Ovary (tissue), 10 donors: ENCODE measurements at places on chromosomes 3 and 15. TPM values are rescaled to one million over a fixed set of nuclear protein-coding genes. Genes with fewer than 3 reads are reported as not detected.

- DNase-seq: no peak
These were observed 325.3 kb downstream of the THSD4 start for GRCh38 chr15:71440489-71441110.

DNA sequence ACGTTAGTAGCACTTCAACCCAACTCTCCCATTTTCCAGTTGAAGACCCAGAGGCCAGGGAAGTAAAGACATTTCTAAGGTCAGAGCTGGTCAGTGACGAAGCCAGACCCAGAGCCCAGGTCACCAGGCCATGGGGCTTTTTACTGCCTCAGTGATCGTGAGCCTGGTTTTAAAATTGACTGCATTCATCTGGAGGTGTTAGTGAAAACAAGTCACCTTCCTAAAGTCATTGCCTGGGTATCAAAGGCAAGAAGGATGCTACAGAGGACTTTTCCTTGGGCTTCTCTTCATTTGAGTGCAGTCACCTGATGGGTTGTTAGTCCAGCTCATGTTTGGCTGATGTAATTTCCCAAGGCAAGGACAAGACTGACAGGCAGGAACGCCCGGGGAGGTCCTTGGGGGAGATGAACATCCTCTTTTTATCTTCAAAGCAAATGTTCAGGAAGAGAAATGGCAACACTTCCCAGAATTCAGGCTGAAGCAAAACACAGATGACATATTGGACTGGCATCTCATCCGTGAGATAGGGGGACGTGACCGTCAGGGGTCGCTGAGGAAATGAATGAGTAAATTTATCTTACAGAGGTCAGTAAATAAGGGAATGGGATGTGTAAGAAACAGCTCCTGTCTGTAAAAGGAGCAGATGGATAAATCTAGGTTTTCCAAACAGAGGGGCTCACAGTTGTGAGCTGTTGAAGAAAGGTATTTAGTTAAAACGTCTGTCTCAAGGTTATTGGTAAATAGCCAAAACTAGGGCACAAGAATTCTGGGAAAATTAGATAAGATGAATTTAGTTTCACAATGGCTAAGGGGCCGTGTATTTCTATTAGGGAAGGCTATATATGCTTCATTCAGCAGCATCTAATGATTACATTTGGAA lies 201.2 kb downstream of the OPA1 start:
- DNase-seq: no peak

- DNase-seq: no peak
These were observed 1.1 kb upstream of the TRIM71 start for GRCh38 chr3:32816439-32817256.

DNA sequence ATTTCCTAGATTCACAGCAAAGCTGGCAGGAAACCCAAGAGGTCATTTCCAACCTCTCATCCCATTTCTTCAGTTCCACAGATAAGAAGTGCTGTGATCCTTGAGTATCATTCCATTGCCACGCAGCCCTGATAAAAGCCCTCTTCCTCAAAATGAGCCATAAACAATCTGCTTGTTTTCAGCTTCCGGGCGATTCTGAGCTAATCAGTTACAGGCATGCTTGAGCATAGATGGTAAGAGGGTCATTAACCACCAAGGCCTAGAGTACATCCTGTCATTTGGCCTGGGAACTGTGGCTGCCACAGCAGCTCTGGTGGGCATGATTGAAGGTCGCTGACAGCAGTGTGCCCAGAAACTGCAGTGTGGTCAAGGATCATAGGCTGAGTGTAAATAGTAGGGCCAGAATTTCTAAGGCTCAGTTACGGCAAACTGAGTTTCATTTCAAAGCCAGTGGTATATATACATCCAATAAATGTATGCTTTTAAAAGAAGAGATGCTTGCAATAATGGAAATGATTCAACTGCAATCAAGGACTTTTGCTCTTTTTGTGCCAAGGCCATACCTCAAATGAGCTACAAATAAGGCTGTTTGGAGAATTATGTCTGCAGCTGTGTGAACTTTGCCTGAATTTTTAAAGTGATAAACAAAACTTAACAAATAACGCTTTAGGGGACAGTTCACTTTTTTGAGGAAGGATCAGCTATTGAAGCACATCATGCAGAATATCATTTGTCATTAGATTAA lies 47.3 kb downstream of the P3H2 start:
- DNase-seq: no peak

DNA sequence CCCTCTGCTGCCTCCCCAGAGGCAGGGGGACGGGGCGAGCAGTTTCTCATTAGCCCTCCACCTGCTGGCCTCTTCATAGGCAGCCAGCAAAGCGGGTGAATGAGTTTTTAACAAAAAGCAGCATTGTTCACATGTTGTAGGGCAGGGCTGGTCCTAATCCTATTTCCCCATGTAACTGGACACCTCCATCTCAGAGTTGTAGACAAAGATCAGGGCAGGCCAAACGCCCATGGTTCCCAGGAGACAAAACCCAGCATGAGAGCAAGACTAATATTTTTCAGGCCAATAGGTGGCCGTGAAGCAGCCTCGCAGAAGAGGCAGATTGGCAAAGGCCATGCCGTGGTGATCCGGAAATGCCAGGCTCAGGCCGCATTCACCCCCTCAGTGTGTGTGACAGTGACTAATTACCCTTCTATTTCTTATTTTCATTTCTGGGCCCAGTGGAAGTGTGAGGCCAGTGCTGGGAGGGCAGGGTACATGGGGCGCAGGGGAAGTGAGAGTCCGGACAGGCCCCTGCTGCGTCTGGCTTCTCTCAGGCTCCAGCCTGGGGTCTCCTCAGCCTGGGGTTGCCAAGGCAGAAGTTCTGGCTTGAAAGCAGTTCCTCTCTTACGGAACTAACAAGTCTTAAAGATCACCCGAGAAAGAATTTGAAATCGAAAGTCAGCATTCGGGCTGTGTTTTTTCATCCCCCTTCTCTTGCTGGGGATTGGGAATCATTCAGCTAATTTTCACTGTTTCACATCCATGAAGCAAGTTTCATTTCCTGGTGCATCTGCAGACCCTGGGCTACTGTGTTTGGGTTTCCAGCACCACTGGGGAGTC lies 64.8 kb downstream of the BOC start:
- DNase-seq: peak; percentile 61

DNA sequence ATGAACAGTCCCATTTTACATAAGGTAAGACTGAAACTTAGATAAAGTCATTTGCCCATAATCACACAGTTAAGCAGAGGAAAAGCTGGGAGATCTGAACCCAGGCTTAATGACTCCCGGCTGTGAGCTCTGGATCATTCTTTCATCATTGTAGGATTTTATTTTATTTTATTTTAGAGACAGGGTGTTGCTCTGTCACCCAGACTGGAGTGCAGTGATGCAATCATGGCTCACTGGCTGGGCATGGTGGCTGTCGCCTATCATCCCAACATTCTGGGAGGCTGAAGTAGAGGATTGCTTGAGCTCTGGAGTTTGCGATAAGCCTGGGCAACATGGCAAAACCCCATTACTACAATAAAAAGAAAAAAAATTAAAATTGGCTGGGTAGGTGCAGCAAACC lies 31.2 kb upstream of the RAF1 start:
- no peak for DNase-seq

DNA sequence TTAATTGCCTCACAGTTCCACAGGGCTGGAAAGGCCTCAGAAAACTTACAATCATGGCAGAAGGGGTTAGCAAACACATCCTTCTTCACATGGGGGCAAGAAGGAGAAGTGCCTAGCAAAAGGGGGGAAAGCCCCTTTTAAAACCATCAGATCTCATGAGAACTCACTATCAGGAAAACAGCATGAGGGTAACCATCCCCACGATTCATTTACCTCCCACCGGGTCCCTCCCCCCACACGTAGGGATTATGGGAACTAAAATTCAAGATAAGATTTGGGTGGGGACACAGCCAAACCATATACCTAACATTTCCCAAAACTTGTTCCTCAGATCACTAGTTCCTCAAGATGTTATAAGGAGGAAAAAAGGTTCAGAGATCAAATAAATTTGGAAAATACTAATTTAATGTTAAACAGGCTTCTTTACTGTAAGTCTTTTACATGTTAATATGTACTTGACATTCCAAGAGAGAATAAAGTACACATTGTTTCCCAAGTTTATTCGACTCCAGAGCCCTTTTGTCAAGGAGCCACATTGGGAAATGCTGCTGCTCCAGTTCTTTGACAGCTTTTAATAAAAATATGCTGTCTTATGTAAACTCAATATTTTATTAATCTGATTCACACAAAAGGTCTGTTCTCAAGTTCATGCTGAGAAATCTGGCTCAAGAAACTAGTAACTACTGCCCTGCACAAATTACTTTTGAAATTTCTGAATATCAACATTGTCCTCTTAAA lies 17.8 kb downstream of the HERC1 start:
- DNase-seq: no peak

RASA2 gene
- 6.9 TPM for polyA plus RNA-seq

- DNase-seq: peak; percentile 48
These were observed 1.5 kb downstream of the CORO2B start for GRCh38 chr15:68580026-68580882.

DNA sequence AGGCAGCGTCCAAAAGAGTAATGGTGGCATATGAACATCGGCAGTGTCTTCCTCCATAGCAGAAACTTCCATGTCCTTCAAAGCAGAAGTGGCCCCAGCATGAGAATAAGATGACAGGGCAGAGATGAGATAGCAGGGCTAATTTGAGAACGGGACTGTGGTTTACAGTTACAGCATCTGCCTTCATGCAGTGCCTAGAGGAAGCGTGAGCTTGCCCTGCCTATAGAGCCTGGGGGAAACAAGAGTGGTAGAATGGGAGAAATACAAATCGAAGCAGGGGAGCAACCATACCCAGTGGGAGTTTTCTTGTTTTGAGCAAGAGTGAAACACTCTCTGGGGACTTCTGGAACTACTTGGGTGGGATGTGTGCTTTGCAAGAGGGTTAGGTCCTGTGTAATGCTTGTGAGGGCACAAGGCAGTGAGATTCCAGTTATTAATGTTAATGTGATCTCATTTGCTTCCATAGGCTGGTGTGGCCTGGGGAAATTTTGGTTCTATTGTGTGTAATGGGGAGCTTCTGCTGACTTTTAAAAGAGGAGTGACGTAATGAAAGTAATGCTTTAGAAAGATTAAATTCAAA lies 616.9 kb downstream of the ZIC1 start:
- no peak for DNase-seq

RBM6 gene
- 108 TPM for polyA plus RNA-seq

DNA sequence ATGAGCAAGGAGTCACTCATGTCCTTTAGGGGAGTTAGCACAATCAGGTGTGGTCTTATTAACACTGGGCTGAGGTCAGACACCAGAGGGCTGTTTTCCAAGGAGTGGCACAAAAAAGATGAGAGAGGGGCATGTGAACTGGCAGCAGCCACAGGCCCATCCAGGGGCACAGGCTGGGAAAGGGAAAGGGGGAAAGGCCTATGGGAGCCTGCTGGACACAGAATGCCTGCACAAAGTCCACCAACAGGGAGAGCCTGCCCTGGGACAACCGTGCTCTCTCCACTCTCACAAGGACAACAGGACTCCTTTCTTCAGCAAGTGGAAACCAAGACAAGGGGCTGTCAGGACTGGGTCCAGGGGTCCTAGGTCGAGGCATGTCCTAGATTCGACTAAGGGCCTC lies 109.6 kb downstream of the ADCY5 start:
- DNase-seq: no peak

DNA sequence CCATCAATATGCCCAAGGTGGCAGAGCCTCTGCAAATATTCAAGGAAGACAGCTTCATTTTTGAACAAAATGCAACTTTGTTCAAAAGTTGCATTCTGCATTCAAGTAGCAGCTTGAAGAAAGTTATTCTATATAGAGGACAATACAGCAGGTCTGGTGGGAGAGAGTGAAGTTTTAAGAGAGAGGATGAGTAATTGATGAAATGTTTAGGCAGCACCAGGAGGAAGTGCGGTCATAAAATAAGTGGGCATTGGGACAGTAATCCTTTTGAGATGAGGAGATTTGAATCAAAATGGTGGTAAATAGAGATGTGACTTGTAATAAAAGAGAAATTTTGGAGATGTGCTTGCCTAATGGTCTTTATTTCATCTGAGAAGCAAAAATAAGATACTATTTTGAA lies 607.3 kb upstream of the ZNF385D start:
- DNase-seq: no peak

SLC38A3 gene
- 1.6 TPM for polyA plus RNA-seq

GRCh38 chr15:89803941-89804800 lies 10.5 kb downstream of the ANPEP start:
- no peak for DNase-seq

GRCh38 chr3:159783780-159784742 lies 204.6 kb upstream of the IL12A start:
- DNase-seq: no peak

GHSR gene
- polyA plus RNA-seq: not detected

ITIH3 gene
- 3.3 TPM for polyA plus RNA-seq

- DNase-seq: no peak
These were observed 204.2 kb upstream of the PROK2 start for GRCh38 chr3:71989165-71989564.

GRCh38 chr3:40502034-40502433 lies 3.8 kb upstream of the ZNF620 start:
- no peak for DNase-seq

GRCh38 chr15:92028389-92028724 lies 174.8 kb downstream of the SLCO3A1 start:
- DNase-seq: no peak

DNA sequence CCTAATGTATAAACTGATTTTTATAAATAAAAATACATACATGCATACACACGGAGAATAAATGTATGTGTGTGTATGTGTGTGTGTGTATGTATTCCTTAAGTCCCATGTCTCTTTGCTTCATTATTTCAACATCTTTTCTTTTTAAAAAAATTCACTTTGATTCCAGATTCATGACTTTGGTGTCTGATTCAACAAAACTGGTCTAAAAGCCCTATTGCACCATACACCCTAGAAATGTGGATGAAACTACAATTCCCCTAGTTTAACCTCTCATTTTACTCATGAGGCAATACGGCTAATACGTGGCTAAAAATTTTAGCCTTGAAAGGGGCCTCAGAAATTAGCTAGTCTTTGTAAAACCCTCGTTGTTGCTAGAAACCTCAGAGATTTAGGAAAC lies 228.1 kb downstream of the ADAMTS9 start:
- no peak for DNase-seq

GRCh38 chr3:122356402-122356801 lies 26.6 kb downstream of the MIX23 start:
- peak; percentile 50 for DNase-seq

RTP1 gene
- polyA plus RNA-seq: not detected

CIP2A gene
- 1.9 TPM for polyA plus RNA-seq

STRC gene
- 0.29 TPM for polyA plus RNA-seq

- no peak for DNase-seq
These were observed 33.7 kb downstream of the VIPR1 start for GRCh38 chr3:42535981-42536784.

CELSR3 gene
- 0.69 TPM for polyA plus RNA-seq

- DNase-seq: peak; percentile 70
These were observed 162.5 kb upstream of the CHRNA7 start for GRCh38 chr15:31867536-31868442.

NUP210 gene
- polyA plus RNA-seq: 1.6 TPM

DNA sequence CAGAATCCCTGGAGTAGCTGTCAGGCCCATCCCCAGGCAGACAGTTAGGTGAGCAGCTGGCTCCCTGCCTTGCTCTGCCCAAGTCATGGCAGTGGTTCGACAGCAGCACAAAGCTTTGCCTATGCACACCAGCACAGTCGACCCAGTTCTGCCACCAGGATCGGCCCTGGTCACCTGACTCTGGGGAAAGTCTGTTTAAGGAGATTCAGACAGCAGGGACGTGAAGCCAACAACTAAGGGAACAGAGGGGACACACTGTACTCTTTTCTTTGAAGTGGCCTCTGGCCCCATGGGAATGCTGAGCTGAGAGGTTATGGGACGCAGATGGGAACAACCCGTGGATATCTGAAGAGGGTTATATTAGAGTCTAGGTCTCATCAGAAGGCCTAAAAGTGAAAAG lies 134.8 kb downstream of the CHDH start:
- DNase-seq: no peak
